WTC11 (cell line): ENCODE measurements at places on chromosomes 16 and 17.

- peaks cover 50% of the 10 kb centered on the region for H3K36me3 ChIP-seq
- no peak overlapping the region for H3K27ac ChIP-seq
- H3K4me1 ChIP-seq = peaks cover 9% of the 10 kb centered on the region
- no peak overlapping the region for H3K4me3 ChIP-seq
- DNase-seq = no peak
Observed at GRCh38 chr16:90037276-90037675, 18.0 kb upstream of the DBNDD1 start.

DNA sequence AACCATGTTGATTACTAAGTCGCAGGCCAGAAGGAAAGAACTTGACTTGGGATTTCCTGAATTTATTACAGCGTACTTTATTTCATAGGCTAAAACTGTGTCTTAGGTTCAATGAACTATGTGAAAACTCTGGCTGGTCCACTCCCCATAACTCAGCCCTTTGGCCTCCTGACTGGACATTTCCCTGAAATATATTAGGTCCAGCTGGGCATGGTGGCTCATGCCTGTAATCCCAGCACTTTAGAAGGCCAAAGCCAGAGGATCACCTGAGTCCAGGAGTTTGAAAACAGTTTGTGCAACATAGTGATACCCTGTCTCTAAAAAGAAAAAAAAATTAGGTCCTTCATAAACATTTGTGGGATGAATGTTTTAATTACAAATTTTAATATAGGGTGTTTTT, 97.0 kb downstream of the CYLD start:
- H3K27ac ChIP-seq = no peak overlapping the region
- H3K36me3 ChIP-seq = no peaks in the 10 kb centered on the region
- peaks cover 11% of the 10 kb centered on the region for H3K27me3 ChIP-seq
- H3K4me1 ChIP-seq = peaks cover 30% of the 10 kb centered on the region
- no peak for DNase-seq

GRCh38 chr17:76870377-76870714, 2.1 kb downstream of the MGAT5B start:
- peak; percentile 62 for DNase-seq
- H3K27me3 ChIP-seq = peaks cover 29% of the 10 kb centered on the region
- H3K4me1 ChIP-seq = peaks cover 12% of the 10 kb centered on the region
- H3K27ac ChIP-seq = no peak overlapping the region
- peaks cover 8% of the 10 kb centered on the region for H3K36me3 ChIP-seq
- H3K4me3 ChIP-seq = peak overlapping the region; percentile 36

DNA sequence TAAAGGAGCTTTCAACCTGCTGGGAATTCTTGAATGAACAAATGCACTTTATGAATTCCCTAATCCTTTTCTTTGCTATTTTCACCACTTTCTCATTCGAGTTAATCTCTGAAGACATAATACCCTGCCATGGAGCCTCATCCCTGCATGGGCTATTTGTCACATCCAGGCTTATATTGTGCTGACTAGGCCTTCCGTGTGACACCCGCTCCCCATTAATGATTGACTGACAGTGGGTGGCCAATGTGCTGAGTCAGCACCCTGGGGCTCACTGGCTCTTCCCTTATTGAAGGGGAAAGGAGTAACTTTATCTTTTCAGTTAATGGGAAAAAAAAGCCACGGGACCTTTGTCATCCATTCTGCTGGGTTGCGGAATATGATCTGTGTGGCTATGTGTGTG, 1024.8 kb upstream of the EEF2KMT start:
- H3K4me1 ChIP-seq = no peaks in the 10 kb centered on the region
- H3K27me3 ChIP-seq = 0 out of 2 replicates have a peak, but pooled peaks cover 4% of the 10 kb centered on the region
- no peak overlapping the region for H3K27ac ChIP-seq
- no peak for DNase-seq
- H3K4me3 ChIP-seq = no peak overlapping the region

DNA sequence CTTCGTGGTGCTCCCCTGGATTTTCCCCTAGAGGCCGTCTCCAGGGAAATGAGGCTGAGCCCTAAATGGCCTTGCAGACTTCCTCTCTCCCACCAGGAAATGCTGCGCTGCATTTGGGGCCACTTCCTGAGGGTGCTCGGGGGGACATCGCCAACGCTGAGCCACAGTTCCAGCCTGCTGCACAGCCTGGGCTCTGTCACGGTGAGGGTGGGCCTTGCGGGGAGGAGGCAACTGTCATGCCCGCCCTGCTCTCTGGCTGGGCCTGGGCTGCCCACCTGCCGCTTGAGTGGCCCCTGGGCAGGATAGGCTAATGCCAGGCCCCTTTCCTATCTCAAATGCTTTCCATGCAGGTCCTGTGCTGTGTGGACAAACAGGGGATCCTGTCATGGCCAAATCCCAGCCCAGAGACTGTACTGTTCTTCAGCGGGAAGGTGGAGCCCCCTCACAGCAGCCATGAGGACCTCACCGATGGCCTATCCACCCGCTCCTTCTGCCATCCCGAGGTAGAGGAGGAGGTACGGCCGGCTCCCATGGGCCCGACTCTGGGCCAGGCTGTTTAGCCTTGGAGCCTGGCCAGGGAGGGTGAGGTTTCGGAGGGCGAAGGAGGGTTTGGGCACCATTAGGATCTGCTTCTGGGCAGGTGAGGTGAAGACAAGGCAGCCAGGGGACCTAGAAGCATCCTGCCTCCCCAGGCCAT, 24.2 kb downstream of the CASKIN2 start:
- peaks cover 3% of the 10 kb centered on the region; the same call in 1 of the 2 replicates for H3K36me3 ChIP-seq
- peaks cover 6% of the 10 kb centered on the region for H3K4me1 ChIP-seq
- H3K27ac ChIP-seq = no peak overlapping the region
- DNase-seq = no peak
- no peaks in the 10 kb centered on the region for H3K27me3 ChIP-seq
- H3K4me3 ChIP-seq = no peak overlapping the region

GRCh38 chr17:75516619-75517296, 430 bp downstream of the TSEN54 start:
- no peaks in the 10 kb centered on the region for H3K27me3 ChIP-seq
- DNase-seq = peak; percentile 46
- H3K36me3 ChIP-seq = peaks cover 25% of the 10 kb centered on the region

GRCh38 chr17:41251261-41251660, 1.8 kb downstream of the KRTAP9-4 start:
- DNase-seq = no peak
- H3K36me3 ChIP-seq = no peaks in the 10 kb centered on the region
- no peak overlapping the region for H3K4me3 ChIP-seq
- H3K27ac ChIP-seq = no peak overlapping the region

- no peaks in the 10 kb centered on the region for H3K27me3 ChIP-seq
- H3K4me1 ChIP-seq = no peaks in the 10 kb centered on the region
- H3K4me3 ChIP-seq = no peak overlapping the region
- H3K27ac ChIP-seq = no peak overlapping the region
- H3K36me3 ChIP-seq = no peaks in the 10 kb centered on the region; the same call in 1 of the 2 replicates
Observed at GRCh38 chr17:2233441-2233947, 70.1 kb downstream of the SMG6 start.

DNA sequence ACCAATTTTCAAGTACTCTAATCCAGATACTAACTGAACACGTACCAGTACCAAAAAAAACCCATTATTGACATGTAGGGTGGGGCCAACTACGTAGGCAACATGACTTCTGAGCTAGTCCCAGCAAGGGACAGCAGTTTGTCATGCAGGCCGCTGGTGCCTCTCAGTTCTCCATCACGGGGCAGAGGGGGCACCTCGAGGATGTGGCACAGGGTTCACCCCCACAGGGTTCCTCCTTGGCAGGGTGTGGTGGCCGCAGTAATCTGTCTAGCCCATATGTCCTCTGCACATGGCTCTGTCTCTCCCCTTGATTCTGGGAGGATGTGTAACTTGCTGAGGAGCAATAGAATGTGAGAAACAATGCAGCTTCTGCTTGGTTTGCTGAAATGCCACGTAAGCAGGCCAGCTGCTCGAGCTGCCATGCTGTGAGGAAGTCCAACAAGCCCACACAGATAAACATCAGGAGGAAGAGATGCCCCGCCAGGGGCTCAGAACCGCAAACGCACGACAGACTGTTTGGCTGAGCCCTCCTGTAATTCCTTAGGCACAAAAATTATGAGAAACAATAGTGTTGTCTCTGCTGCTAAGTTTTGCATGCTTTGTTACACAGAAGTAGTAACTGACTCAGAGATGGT, 62.4 kb downstream of the NT5M start:
- no peak overlapping the region for H3K27ac ChIP-seq
- no peaks in the 10 kb centered on the region; the same call in 1 of the 2 replicates for H3K27me3 ChIP-seq
- no peaks in the 10 kb centered on the region; the same call in 1 of the 2 replicates for H3K36me3 ChIP-seq
- DNase-seq = no peak
- peaks cover 16% of the 10 kb centered on the region for H3K4me1 ChIP-seq

- peaks cover 8% of the 10 kb centered on the region for H3K36me3 ChIP-seq
- H3K27ac ChIP-seq = no peak overlapping the region
- H3K4me3 ChIP-seq = no peak overlapping the region
- no peak for DNase-seq
- peaks cover 7% of the 10 kb centered on the region for H3K4me1 ChIP-seq
Observed at GRCh38 chr16:78465730-78466129, 366.3 kb downstream of the WWOX start.
